ENCODE measurements at places on chromosomes 7 and 10.

- no peak for DNase-seq
Measured at GRCh38 chr10:33416209-33416608, 81.7 kb upstream of the NRP1 start.

DNA sequence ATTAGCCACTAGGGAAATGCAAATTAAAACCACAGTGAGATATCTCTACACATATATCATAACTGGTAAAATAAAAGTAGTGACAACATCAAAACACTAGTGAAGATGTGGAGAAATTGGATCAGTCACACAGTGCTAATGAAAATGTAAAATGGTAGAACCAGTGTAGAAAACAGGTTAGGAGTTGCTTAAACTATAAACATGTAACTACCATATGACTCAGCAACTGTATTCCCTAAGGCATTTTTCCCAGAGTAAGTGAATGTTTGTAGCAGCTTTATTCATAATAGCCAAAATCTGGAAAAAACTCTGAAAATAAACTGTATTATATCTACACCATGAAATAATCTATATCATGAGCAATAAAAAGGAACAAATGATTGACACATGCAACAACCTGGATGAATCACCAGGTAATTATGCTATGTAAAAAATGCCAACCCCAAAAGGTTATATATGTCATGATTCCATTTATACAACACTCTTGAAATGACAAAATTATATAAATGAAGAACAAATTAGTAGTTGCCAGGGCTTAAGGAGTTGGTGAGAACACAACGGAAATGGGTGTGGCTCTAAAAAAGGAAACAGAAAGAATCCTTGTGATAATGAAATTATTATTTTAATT lies 22.8 kb downstream of the SLC25A40 start:
- DNase-seq: no peak

DNA sequence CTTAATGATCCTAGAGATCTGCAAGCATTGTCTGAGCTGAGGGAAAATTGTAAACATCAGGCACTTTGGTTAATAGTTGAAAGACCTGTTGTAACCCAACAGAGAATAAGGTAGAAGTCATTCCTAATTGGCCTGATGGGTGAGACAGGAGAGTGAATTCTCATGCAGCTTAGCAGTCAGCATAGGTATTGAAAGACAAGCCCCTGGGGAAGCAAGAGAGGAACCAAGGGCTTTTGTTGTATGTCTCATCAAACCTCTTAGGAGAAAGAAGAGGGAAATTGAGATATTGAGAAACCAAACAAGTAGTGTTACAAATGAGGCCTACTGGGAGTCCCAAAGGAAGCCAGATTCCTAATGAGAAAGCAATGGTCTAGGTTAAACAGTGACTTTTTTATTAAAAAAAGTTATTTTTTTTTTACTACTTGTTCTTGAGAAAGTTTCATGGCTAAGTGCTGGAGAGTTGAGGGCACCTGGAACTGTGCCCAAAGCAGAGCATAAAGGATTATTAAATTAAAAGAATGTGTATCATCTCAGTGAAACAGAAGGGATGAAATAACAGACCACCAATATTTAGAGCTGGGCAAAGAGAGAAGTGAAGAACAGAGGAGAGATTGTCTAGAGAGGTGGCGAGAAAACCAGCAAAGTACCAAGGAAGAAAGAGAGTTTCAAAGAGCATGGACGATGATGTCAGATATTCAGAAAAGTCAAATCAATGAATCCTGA lies 168.9 kb downstream of the CDK14 start:
- no peak for DNase-seq

DNA sequence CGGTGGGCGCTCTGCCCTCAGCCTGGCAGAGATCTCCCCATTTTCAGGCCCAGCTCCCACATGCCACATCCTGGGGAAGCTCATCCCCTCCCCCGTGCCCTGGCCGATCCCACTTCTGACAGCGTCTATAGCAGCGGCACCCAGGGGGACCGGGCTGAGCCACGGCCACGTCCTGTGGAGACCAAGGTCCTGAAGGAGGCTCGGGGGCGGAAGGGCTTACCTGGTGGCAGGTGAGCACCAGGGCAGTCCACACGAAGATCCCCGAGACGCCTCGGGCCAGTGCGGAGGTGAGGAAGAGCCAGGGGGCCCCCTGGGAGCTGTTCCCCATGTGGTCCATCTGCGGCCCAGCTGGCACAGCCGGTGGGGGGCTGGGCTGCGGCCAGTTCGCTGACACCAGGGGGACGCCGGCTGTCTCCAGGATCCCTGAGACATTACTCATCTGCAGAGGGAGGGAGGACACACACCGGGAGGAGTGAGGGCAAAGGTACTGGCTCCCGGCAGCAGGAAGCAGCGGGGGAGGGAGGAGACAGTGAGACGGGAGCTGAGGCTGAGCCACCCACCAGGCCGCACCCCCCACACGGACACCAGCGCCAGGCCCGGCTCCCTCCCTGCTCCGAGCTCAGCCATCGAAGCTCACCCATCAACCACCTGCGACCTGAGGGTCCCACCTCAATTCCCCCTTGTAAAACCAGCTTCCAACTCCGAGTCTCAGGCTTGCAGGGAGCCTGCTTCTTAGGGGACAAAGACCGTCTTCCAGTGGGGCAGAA lies 776 bp downstream of the TMEM184A start:
- DNase-seq: no peak

Measured in B cell (primary cell).